IPS-NIHi11 (cell line): ENCODE measurements at places on chromosomes 6 and 20.

GRCh38 chr6:150269857-150270223, 99.0 kb upstream of the IYD start:
- peak; percentile 53 for DNase-seq

GRCh38 chr6:15447546-15448267, 201.8 kb downstream of the JARID2 start:
- DNase-seq, result no peak

DNA sequence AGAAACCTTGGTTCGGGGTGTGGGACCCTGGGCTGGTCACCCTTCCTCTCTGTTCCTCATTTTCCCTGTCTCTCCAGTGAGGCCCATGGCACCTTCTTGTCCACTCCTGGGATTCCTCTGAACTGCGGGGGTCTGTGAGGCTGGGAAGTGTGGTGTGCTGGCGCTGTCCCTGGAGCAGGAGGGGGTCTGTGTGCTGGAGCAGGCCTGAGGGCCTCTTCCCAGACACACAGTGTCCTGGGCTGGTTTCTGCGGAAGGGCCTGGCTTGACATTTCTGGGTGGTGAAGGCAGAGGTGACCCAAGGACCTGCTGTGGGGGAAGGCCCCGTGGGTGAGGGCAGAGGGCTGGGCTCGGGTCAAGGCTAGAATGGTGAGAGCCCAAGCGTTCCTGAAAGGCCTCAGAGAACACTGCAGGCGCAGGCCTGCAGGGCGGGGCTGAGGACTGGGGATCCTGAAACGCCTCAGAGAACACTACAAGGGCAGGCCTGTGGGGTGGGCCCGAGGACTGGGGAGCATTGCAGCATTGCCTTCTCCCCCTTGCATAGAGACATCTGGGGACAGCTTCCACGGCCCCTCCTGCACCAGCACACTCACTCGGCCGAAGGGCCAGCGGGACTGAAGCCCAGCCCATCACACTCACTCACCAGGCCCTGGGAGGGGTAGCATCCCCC, 10.6 kb upstream of the BAK1 start:
- no peak for DNase-seq

- DNase-seq, result no peak
Measured at GRCh38 chr20:35575958-35576357, 34.1 kb downstream of the ERGIC3 start.

GRCh38 chr6:46734867-46735719, at the start of gene PLA2G7:
TSS of gene PLA2G7 (minus strand) at chr6:46735375. CDS start at chr6:46722891, 12,484 bp downstream.
- DNase-seq, result peak; percentile 58

GRCh38 chr20:53809728-53810365, 216.2 kb upstream of the ZNF217 start:
- DNase-seq, result no peak

- DNase-seq, result no peak
Measured at GRCh38 chr6:33166811-33167210, 25.5 kb downstream of the COL11A2 start.

DNA sequence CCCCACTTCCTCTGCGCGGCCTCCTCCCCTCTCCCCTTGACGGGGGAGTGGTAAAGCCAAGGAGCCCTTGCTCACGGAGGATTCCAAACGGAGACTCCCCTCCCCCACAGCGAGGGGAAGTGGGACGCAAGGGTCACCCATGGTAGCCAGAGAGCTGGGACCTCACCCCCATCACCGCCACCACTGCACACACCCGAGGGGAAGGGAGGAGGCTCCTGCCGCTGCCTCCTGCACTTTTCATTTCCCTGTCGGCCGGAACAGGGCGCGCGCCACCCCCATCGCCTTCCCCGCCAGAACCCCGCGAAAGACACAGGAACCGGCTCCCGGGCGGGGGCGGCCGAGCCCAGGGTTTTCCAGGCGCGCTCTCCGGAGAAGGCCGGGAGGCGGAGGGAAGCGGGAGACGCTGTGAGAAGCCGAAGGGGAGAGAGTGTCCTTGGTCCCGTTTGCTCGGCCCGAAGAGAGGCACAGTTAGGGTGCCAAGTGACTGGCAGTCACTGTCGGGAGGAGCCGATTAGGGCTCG, 789 bp downstream of the CCND3 start:
- peak; percentile 44 for DNase-seq

DNA sequence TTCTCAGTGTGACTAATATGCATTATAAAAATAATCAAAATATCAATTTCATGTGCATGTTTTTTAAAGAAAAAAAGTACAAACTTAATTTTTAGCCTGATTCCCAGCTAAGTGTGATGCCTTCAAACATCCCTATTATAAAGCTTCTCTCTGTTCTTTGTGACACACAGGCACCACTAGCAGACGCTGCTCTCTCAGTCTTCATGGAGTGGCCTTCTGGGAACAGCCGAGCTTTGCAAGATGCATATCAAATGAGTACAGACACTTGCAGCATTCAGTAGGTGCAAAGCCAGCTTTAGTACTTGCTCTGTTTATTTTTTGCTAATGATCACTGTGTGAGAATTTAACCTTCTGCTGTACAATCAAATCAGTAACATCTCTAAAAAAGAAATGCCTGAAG, 340.0 kb downstream of the ADGRB3 start:
- peak; percentile 25 for DNase-seq

DNA sequence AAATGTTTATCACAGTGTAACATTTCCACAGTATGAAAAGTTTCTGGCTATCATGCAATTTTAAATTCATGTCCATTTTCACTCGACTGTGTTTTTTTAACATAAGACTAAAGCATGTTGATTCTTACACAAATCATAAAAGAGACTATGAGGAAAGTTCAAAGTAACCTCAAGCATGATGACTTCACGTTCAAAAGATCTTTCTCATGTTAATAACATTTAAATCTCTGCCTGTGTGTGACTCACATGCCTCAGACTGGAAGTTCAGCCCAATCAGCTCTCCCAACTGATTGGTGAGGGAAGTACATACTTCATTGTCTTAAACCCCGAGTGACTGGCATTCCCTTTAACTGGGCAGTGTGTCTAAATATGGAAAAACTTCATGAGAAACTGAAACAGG, 37.4 kb downstream of the ATXN1 start:
- peak; percentile 52 for DNase-seq

GRCh38 chr6:89118931-89119330, 1.1 kb upstream of the SRSF12 start:
- DNase-seq, result no peak

DNA sequence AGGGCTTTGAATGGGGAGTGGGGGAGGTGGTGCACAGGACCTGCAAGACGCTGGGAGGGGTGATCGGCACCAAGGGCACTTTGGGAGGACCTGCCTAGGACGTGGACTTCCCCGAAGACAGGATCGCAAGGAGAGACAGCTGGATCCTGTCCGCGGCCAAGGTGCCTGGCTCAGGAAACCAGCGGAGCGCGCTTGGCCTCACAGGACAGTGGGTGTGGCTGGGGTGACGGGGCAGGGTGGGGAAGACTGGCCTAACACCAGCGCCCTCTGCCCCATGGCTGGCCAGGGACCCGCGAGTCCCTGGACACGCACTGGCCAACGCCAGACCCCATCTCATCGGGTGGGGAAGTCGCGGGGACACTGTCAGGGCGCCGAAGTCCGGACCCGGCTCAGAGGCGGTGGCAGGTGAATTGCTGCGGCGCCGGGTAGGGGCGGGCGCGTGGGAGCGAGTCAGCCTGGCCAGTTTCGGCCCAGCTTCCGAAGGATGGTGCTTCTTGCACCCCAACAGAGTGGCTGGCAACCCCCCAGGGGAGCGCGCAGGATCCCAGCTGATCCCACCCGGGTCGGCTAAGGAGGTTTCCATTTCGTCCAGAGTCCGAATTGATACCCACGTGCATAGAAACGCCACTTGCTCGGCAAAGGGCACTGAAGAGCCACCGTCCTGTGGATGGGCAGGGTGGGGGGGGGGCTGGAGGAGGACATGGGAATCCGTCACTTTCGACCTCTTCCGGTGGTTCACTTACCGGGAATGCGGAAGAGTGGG, 785 bp upstream of the THBD start:
- DNase-seq, result no peak

GRCh38 chr6:36419310-36419709, 23.3 kb downstream of the PXT1 start:
- DNase-seq, result no peak

GRCh38 chr6:39225946-39226437, 3.3 kb downstream of the KCNK5 start:
- DNase-seq, result no peak

- DNase-seq, result no peak
Measured at GRCh38 chr20:59748619-59749191, 144.4 kb downstream of the PHACTR3 start.
